ENCODE measurements at places on chromosomes 1 and 21. TPM values are rescaled to one million over a fixed set of nuclear protein-coding genes. Genes with fewer than 3 reads are reported as not detected.

OLFML2B gene
- total RNA-seq, result 45.7 TPM

KCNA2 gene
- total RNA-seq, result 4.8 TPM

AMY2A gene
- not detected for total RNA-seq

DNA sequence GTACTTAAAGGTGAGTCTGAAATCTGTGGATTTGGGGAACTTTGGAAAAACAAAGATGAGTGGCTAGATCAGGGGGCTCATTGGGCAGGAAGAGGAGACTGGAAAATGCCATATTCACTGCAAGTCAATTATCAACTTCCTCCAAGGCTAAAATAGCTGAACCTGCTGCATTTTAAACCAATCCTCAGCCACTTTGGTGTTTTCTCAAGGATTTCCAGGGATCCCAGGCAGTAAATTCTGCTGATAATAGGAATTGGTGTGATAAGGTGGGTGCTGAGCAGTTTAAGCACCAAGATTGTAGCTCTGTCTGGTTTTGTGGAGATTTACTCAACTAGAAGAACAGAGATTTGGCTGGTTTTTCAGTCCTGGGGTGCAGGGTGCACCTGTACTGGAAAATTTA lies 153.9 kb upstream of the CAMK1G start:
- no peak for DNase-seq

DNA sequence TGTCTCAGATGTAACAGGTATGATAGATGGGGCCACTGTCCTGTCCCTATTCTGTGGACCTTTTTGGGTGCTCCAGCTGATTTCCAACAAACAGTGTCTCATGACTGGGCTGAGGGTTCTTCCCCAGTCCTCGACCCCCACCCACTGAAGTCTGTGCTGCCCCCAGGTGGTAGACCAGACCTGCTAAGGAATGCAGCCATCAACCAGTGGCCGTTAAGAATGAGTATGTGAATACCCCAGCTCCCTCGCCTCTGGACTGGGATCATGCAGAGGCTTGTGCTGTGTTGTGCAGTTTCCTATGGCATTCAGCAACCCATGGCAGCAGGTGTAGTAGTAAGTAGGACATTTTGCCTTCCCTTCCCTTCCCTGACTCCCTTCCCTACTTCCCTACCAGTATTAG lies 183.1 kb upstream of the KAZN start:
- DNase-seq, result no peak
